Stimulated activated CD4-positive, alpha-beta T cell treated with anti-CD3 and anti-CD28 coated beads, Interleukin-1b, Interleukin-23, amount 100 ng/mL, for 1 hour (primary cell): ENCODE measurements at places on chromosomes 6 and 20.

GRCh38 chr6:116385921-116386320 is 15.2 kb downstream of the DSE start:
- DNase-seq: no peak

DNA sequence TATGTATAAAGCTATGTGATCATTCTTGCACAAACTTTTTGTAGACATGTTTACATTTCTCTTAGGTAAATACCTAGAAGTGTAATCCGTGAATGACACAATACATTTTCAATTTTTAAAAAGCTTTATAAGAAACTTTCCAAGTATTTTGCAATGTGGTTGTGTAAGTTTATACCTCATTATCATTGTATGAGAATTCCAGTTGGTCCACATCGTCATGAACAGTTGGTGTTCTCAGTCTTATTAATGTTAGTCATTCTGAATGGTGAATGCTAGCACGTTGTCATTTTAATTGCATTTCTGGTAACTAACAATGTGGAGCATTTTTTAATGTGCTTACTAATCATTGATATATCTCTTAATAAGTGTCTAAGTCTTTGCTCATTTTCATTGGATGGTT is 116.5 kb upstream of the F13A1 start:
- no peak for DNase-seq

GRCh38 chr6:144131248-144131709 is 19.0 kb upstream of the STX11 start:
- no peak for DNase-seq

GRCh38 chr6:144029452-144029851 is 21.4 kb upstream of the PLAGL1 start:
- DNase-seq: no peak

GRCh38 chr6:170083236-170084051 is 207.4 kb downstream of the DLL1 start:
- no peak for DNase-seq

DNA sequence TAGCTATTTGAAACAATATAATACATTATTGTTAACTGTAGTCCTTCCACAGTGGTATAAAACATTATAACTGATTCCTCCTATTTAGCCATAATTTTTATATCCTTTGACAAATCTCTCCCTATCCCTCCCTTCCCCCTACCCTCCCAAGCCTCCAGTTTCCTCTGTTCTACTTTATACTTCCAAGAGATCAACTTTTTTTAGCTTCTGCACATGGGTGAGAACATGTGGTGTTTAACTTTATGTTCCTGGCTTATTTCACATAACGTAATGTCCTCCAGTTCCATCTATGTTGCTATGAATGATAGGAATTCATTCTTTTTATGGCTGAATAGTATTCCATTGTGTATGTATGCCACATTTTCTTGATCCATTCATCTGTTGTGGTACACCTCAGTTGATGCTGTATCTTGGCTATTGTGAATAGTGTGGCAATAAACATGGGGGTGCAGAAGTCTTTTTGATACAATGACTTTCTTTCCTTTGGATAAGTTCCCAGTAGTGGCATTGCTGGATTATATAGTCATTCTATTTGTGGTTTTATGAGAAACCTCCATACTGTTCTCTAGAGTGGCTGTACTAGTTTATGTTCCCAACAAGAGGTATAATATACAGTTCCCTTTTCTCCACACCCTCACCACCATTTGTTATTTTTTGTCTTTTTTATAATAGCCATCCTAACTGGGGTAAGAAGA is 205.0 kb downstream of the KCNQ5 start:
- no peak for DNase-seq

- DNase-seq: no peak
Observed at GRCh38 chr6:2514965-2515543, 235.7 kb downstream of the MYLK4 start.

DNA sequence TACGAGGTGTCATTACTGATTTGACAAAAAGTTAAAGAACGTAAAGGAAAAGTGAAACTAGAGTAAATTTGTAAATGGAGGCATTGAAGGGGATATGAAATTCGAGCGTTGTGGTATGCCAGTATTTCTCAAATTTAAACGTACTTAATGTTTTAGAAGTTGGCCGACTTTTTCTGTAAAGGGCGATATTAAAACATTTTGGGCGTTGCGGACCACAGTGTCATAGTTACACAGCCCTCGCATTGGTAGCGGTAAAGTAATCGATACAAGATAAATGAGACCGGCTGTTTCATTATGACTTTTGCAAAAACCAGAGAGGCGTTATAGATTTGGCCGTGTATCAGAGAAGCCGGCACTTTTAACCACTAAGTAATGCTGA is 39.6 kb downstream of the OR2B2 start:
- no peak for DNase-seq

- DNase-seq: no peak
Observed at GRCh38 chr20:3814928-3815495, 5.3 kb upstream of the AP5S1 start.

DNA sequence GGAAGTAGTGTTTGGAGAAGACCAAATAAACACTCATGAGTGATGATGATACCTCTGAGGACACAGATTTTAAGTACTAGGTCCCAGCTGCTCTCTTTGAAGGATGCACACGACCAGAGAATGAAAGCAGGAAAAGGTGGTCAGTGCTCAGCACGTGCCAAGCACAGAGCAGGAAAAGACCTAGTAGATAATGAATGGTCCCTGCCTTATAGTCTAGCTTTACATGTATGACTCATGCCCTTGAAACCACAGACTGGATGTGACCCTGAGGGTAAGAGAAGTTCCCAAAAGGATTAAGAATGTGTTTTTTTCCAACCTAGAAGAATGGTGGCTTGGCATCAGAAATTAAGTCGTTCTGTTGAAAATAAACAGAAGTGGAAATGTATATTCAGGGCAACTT is 2.8 kb upstream of the MC3R start:
- no peak for DNase-seq

- DNase-seq: no peak
Observed at GRCh38 chr6:54020334-54020733, 90.9 kb upstream of the MLIP start.

- no peak for DNase-seq
Observed at GRCh38 chr6:87628881-87629280, 38.9 kb downstream of the ORC3 start.

- no peak for DNase-seq
Observed at GRCh38 chr6:63573899-63574553, 1.7 kb downstream of the LOC128125822 start.

GRCh38 chr6:170069611-170070010 is 221.3 kb downstream of the DLL1 start:
- no peak for DNase-seq
